ENCODE measurements at places on chromosomes 3 and 15.

DNA sequence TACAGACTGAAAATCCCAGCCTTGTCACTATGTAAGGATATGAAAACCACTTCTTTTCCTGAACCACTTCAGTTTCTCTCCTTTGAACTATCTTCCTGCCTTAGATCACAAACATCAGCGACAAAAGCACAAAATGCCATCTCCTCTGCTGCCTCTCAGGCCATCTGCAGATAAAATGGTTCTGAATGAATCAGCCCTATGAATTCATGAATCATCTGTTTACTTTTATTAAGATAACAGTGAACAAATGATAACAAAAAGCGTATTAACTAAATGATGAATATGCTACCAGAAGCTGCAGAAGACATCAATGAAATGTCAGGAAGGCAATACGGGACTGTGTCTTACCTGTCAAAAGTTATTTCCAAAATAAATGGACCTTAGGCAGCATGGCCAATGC lies 928.1 kb downstream of the ROBO1 start:
- no peak for DNase-seq

DNA sequence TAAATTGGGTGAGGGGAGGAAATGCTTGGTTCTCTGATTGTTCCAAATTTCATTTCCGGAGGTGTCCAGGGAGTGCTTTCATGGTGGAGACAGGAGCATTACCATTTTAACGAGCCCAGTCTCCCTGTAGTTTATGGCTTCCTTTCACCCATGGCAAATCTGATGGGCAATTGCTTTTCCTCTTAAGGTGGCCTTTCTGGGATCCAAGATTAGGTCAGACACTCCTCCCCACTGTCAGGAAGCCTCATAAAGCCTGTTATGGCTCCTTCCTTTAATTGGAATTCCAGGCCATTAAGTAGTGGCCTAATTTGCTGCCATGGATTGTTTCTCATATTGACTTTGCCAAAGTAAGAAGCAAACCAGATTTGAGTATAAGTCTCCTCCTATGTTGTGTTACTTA lies 157.8 kb downstream of the PDCD6IP start:
- no peak for DNase-seq

DNA sequence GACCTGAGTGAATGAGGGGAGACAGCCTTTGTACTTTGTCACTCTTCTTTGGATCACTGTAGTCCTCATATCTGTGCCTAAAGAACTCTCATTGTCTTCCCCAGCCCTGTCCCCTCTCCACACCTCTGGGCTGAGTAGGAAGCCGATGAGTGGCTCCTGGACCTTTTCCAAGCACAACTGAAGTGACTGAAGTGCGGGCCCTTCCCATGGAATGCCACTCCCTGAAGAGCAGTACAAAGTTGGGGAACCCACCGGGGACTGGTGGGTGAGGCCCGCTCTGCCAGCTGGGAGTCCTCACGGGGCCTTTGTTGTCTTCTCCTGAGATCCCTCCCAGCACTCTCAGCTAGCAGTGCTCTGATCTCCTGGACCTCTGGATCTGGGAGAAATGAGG lies 90.1 kb downstream of the AAGAB start:
- DNase-seq: no peak

- no peak for DNase-seq
Observed at GRCh38 chr3:39282057-39282456, 2.2 kb upstream of the CX3CR1 start.

GRCh38 chr3:71805691-71806090 lies 20.7 kb upstream of the PROK2 start:
- no peak for DNase-seq

DNA sequence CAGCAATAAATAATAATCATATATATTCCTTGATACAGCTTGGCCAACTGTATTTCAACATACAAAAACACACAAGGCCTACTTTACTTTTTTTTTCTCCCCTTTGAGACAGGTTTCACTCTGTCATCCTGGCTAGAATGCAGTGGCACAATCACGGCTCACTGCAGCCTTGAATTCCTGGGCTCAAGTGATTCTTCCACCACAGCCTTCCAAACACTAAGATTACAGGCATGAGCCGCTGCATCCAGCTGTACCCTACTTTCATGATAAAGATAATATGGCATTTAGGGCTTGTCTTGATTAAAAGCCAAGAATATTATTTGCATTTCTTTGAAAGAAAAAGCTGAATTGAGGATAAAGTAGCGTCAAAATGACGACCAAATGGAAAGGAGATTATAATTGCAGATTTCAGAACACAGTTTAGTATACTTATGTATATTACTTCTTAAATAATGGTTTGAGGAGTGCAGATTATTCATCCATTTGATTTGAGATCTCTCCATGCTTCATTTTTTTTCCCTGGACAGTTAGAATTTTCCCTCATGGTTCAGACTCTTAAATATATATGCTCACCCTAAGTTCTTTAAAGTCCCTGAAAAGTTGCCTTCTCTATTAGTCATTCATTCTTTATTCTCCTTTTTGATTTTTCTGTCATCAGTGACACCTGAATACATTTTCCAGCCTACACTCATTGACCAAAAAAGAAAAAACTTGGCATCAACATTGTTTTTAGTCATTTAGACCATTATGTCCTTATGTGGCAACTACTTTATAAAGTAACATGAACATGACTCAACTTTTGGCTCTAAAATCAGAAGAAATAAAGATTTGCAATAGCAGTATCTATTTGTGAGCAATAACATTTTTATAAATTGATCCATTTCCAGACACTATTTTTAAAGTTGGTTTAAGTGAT lies 48.5 kb upstream of the MLF1 start:
- DNase-seq: no peak

DNA sequence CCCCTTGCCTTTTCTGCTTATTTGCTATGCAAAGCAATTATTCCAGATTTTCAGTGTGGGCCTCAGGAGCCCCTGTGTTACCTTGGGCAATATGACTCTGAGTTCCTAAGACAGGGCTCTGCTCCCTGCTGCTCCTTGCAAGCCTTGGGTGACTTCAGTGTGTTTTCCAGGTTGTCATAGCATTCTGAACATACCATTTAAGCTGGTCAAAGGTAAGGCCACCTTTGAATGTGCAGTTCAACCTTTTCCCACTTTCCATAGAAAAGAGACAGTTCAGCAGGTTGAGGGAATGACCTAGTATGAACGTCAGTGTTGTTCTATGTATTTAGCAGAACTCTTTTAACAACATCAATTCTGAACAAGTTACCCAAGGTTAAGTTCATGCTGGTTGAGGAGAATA lies 302.2 kb downstream of the PTPRG start:
- no peak for DNase-seq

GRCh38 chr15:47673232-47673761 lies 44.0 kb upstream of the SEMA6D start:
- no peak for DNase-seq

- DNase-seq: peak; percentile 69
Observed at GRCh38 chr3:122514123-122515019, at the start of gene KPNA1. Gene KPNA1 (minus strand): TSS chr3:122514939. CDS start chr3:122496565, 18,374 bp downstream.

DNA sequence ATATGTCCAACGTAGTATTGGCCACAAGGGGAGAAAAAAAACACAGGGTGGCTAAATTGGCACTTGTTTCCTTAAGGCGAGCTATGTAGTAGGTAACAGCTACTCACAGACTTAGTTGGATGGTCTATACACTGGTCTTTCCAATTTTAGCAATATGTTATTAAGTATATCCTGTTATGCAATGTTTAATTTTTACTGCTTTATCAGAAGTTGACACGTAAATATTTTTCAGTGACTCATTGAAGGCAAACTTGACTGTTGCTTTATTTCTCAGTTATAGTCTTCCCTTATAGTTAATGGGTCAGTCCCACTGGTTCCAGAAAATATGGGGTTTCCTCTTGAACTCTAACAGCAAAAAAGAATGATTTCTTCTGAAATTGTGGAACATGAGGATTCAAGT lies 46.5 kb downstream of the ADPGK start:
- DNase-seq: no peak

DNA sequence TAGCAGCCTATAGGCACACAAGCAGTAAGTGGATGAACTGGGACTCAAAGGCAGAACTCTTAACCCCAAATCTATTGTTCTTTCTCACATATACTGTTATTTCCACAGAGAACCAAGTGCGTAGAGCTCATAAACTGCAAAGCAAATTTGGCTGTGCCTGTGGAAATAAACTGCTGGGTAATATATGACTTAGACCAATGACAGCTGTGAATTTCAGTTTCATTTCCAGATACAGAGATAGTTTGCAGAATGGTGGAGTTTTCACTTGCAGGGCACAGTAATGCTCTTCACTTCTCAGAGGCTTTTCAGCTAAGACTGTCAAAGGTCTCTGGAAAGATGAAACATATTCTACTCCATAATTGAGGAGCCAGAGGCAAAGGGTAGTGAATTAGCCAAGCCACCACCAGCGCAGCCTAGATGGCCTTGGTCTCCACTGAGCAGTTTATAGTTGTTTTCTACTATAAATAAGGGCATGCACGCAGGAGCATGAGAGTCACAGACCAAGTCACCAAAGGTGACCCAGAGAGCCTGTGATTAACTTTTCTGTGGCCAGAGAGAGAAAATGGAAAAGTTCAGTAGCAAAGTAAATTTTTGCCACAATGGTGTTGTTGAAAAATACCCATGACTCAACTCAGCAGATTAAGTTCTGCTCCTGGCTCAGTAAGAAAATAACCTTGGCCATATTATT lies 180.7 kb upstream of the GRM7 start:
- no peak for DNase-seq

GRCh38 chr3:138775254-138775595 lies 59.5 kb downstream of the PIK3CB start:
- DNase-seq: no peak

DNA sequence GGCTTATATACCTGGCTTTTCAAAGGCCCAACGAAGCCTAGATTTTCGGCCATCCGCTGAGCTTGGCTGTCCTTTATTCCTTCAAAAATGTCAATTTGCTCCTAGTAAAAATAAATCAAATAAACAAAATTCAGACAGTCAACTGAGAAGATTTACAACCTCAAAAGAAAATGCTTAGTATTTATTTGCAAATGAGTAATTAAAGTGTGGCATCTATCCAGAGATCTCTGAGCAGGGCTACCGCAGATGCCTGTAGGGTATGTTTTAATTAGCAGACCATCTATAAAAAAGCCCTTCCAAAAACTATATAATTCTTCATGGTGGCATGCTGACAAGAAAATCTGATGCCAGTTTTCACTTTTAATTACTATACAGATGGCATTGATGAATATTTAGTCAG lies 136.2 kb downstream of the SUCLG2 start:
- no peak for DNase-seq

DNA sequence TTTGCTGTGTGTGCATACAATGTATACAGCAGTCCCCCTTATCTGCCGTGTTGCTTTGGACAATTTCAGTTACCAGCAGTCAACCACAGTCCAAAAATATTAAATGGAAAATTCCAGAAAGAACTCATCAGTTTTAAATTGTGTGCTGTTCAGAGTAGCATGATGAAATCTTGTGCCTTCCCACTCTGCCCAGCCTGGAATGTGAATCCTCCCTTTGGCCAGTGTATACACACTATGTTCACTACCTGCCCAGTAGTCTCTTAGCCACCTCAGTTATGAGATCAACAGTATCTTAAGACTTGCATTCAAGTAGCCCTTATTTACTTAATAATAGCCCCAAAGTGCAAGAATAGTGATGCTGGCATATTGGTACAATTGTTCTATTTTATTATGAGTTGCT lies 133.6 kb upstream of the ABHD17C start:
- DNase-seq: no peak

DNA sequence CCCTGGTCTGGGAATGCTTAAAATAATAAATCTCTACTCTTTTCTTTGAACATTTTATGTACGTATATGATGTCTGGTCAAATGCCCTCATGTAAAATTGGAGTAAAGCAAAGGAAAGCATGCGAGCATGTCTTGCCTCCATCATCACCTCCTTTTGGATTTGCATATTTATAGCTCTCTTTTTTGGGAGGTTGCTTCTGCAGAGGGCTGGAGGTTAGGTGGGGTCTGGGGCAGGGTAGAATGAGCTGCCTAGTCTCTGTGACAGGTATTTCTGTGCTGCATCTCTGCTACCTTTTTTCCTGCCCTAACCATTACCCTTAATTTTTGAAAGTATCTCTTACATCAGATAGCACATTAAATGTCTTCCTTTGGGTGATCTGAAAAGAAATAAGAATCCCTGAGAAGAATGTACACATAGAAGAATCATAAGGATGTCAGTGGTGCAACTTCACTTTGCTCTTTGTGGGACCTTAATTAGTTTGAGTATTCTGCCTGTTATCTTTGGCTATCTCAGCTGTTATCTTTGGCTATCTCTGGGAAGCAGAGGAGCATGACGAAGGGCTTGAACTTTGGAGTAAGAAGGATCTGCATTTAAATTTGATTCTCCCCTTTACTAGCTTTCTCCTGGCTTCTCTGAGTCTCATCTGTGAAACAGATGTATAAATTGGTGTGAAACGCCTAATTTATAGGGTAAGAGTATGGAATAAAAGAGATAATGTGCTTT lies 40.2 kb downstream of the PPM1L start:
- no peak for DNase-seq

DNA sequence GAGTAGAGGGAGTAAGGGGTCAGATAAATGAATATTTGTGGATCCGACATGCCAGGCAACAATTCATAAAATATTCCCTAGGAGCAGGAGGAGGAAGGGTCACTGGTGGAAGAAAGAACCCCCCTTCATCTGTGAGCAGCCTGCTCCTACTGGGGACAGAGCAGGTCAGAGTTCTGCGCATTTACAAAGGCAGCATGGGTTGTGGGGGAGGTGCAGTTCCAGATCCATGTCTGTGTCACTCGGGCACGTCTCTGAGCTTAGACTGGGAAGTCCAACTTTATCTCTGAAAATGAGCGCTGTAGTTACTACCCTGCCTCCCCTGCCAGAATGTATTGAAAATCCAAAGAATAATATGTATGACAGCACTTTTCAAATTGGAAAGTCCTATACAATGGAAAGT lies 115.2 kb downstream of the GABRG3 start:
- DNase-seq: no peak

DNA sequence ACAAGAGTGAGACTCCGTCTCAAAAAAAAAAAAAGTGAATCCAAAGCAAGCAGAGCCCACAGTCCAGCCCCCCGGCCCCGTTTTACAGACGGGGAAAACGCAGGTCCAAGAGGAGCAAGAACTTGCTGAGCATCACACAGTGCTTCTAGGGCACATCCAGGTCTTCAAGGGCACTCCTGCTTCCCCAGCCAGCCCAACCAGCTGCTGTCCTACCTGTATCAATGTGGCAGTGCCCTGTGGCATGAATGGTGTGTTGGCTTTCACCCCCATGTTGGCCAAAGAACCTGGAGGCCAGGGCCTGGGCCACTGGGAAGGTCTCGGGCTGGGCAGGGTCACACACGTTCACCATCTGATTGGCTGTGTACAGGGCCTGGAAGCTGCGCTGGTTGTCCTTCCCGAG lies 4.6 kb downstream of the MAN2C1 start:
- DNase-seq: no peak

Measured in stimulated activated CD4-positive, alpha-beta T cell treated with anti-CD3 and anti-CD28 coated beads, Interleukin-1b, Interleukin-23, amount 100 ng/mL, for 1 hour (primary cell).